Glomerular endothelial cell (primary cell): ENCODE measurements at places on chromosomes 1 and 21. TPM values are rescaled to one million over a fixed set of nuclear protein-coding genes. Genes with fewer than 3 reads are reported as not detected.

Gene NEXN
- total RNA-seq = 3.9 and 7.9 TPM in 2 replicates

Gene AQP10
- not detected in 2 replicates for total RNA-seq

Gene UTP25
- total RNA-seq = 7.0 and 9.1 TPM in 2 replicates

Gene SCMH1
- 13.8 and 22.5 TPM in 2 replicates for total RNA-seq

Gene FNDC10
- total RNA-seq = 5.2 and 9.9 TPM in 2 replicates

Gene SYT14
- total RNA-seq = 1.8 and 8.7 TPM in 2 replicates

Gene RIPPLY3
- 0.10 TPM in 1 of 2 replicates, not detected in the other for total RNA-seq

Gene LINGO4
- total RNA-seq = not detected in 2 replicates

Gene LCE1C
- total RNA-seq = not detected in 2 replicates

Gene RNF186
- not detected in 2 replicates for total RNA-seq

Gene GJA9
- not detected in 2 replicates for total RNA-seq

Gene RPTN
- not detected in 2 replicates for total RNA-seq

Gene OR2W3
- 0.58 TPM in 1 of 2 replicates, not detected in the other for total RNA-seq

Gene ZFP69B
- total RNA-seq = 1.6 and 3.5 TPM in 2 replicates

Gene EYA3
- 15.5 and 20.2 TPM in 2 replicates for total RNA-seq

Gene PYCR2
- 35.5 and 40.5 TPM in 2 replicates for total RNA-seq

Gene LHX8
- total RNA-seq = not detected in 2 replicates

Gene SOAT1
- 17.1 and 23.6 TPM in 2 replicates for total RNA-seq

Gene RBM11
- not detected in 2 replicates for total RNA-seq

Gene TFF2
- total RNA-seq = not detected in 2 replicates

Gene FLG2
- total RNA-seq = not detected in 2 replicates

Gene RAB42
- total RNA-seq = 0.64 and 1.5 TPM in 2 replicates

Gene CHIT1
- not detected in 2 replicates for total RNA-seq

Gene PM20D1
- not detected in 2 replicates for total RNA-seq

Gene FCRL1
- not detected in 2 replicates for total RNA-seq

Gene MYOM3
- total RNA-seq = 0.15 and 0.23 TPM in 2 replicates

Gene PI4KB
- 48.5 and 56.1 TPM in 2 replicates for total RNA-seq

Gene ZNF695
- total RNA-seq = 0.87 and 2.3 TPM in 2 replicates

Gene BARHL2
- not detected in 2 replicates for total RNA-seq

Gene CD52
- not detected in 2 replicates for total RNA-seq

Gene PLXNA2
- total RNA-seq = 142 and 181 TPM in 2 replicates

Gene PLEKHG5
- 44.9 and 63.7 TPM in 2 replicates for total RNA-seq

Gene KRTAP19-1
- not detected in 2 replicates for total RNA-seq

Gene IVL
- total RNA-seq = not detected in 2 replicates

Gene MIXL1
- total RNA-seq = 0.10 and 1.6 TPM in 2 replicates

Gene PLA2G2C
- not detected in 2 replicates for total RNA-seq

Gene DISP3
- 0.29 and 0.58 TPM in 2 replicates for total RNA-seq
